ENCODE measurements at places on chromosomes 6 and 20. TPM values are rescaled to one million over a fixed set of nuclear protein-coding genes. Genes with fewer than 3 reads are reported as not detected.

DNA sequence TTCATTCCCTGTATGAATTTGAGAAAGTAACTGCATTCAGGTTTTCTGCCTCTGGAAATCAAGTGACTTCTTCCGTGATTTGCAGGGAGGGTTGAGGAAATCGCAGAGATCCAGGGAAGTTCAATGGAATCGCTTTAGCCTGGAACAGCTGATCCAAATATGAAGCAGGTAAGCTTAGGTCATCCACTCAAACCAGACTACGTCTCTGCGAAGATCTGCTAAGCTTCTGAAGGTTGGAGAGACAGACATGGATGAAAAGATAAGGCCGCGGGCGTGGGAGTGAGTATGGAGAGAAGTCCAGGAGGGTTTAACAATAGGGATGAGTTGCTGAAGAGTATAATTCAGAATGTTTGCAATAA is 34.2 kb upstream of the BTN3A2 start:
- peaks cover 11% of the 10 kb centered on the region for H3K4me1 ChIP-seq
- no peak overlapping the region for H3K27ac ChIP-seq

DNA sequence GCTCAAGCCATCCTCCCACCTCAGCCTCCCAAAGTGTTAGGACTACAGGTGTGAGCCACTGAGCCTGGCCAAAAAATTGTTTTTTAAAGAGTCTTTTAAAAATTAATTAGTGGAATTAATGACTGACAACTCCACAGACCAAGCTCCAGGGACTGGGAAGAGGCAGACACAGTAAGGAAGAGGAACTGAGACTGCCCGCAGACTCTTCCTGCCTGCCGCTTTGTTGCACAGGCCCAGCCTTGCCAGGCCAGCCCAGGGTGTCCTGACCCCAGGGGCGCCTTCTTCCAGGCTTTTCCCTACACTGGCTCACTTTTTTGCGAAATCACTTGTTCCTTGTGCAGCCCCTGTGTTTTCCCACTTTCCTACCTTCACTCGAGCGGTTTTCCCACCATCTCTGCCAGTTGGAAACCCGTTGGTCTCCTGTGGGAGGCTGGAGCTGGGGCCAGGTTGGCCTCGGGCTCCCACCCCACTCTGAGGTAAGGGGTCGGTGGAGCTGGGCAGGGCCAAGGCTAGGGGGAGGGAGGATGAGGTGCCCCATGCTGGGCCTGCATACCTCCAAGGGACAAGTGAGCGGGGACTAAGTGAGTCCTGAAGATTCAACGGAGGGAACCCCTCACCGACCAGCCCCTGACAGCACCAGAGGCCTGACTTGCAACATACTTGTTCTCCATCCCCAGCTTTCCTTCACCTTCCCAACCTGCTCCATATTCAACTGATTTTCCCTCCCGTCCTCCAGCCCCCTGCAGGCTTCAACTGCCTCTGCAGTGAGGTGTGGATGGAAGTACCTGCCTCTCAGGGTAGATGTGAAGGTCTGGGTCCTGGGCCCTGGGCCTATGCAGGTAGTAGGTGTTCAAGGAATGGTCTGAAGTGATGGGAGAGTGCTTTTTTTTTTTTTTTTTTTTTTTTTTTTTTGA is 23.5 kb upstream of the SMIM29 start:
- H3K4me1 ChIP-seq: no peaks in the 10 kb centered on the region
- H3K4me3 ChIP-seq: no peak overlapping the region
- H3K36me3 ChIP-seq: no peaks in the 10 kb centered on the region
- H3K27me3 ChIP-seq: no peaks in the 10 kb centered on the region
- no peak overlapping the region for H3K27ac ChIP-seq
- no peak for DNase-seq

GJA10 gene
- total RNA-seq: not detected

GRCh38 chr20:25223765-25224720 is 23.8 kb upstream of the PYGB start:
- H3K36me3 ChIP-seq: no peaks in the 10 kb centered on the region
- H3K27ac ChIP-seq: peak overlapping the region; percentile 36
- DNase-seq: no peak
- no peaks in the 10 kb centered on the region for H3K4me1 ChIP-seq

Measured in colonic mucosa (tissue), 4 donors.